Activated CD8-positive, alpha-beta memory T cell treated with anti-CD3 and anti-CD28 coated beads for 1 hour (primary cell): ENCODE measurements at places on chromosomes 4 and X.

GRCh38 chrX:63675716-63676115 lies 109.3 kb downstream of the ARHGEF9 start:
- no peak for DNase-seq

- DNase-seq, result no peak
Measured at GRCh38 chr4:150253416-150253815, 175.2 kb downstream of the DCLK2 start.

GRCh38 chr4:118712872-118713271 lies 27.7 kb downstream of the METTL14 start:
- no peak for DNase-seq

DNA sequence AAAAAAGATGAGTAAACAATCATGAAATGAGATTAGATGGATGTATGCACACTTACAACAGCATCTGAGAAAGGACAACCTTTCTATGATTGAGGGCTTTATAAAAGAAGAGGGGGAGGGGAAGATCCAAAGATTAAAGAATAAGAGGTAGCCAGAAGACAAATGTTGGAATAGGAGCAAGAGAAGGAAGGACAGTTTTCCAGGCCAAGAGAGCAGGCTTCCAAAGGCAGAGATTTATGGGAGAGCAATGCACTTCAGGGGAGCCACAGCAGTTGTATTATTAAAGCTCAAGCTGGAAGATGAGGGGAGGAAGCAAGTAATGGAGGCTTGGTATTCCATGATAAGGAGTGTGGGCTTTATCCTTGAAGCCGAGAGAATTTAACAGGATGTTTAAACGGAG lies 110.3 kb upstream of the PTPN13 start:
- no peak for DNase-seq

GRCh38 chr4:127747883-127748282 lies 17.7 kb downstream of the SLC25A31 start:
- no peak for DNase-seq

- no peak for DNase-seq
Measured at GRCh38 chr4:177487977-177488376, 45.7 kb upstream of the AGA start.
